Lung (tissue), 17 donors: ENCODE measurements at places on chromosomes 2 and 18. TPM values are rescaled to one million over a fixed set of nuclear protein-coding genes. Genes with fewer than 3 reads are reported as not detected.

- DNase-seq = no peak
Measured at GRCh38 chr2:11346023-11346482, 1.6 kb upstream of the ROCK2 start.

DNA sequence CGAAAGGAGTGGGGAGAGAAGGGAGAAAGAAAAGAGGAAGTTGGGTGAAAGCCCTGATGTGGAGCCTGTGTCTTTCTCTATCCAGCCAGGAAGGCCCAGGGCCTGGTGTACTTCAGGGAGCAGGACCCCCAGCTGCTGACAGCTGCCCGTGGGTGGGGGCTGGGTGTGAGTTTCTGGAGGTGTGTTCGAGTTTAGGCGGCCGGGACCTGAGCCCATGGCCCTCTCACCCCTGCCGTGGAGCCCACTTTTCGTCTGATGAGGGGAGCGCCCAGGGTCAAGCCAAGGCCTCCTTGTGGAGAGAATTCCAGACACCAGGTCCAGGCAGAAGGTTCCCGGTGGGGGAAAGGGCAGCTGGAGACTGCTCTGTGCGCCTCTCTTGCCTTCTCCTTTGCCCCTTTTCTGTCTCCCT lies 2.2 kb downstream of the SIX3 start:
- no peak for DNase-seq

DNA sequence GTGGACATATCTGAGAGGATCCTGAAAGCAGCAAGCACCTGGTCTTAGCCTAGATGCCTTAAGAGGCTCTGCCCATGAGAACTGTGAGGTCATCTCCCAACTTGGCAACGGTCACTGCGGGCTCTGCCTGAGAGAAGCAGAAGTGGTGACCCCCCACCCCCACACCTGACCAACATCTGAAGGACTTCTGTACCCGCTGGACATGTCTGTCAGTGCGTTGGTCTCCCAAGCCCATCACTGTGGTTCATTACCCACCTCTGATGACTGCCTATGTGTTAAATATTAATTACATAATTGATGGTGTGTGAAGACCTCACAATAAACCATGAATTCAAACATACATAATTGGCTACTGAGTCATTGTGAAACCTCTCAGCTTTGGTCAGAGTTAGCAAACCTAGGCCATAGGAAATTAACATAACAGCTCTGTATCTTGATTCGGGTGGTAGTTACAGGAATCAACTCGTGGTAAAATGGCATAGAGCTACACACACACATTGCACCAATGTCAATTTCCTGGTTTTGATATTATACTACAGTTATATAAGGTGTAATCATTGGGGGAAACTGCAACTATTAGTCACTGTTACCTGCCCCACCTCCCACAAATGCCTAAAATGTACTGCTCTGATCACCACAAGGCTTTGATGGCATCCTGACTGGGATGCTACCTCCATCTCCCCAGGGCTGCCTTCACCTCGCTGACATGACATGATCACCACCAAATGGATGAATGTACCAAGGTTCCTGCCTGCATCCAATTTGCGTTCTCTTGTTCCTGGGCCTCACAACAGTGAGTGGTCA lies 4.3 kb upstream of the GALNT1 start:
- no peak for DNase-seq

GRCh38 chr2:64637931-64638330 lies 15.8 kb downstream of the SERTAD2 start:
- DNase-seq = no peak

DNA sequence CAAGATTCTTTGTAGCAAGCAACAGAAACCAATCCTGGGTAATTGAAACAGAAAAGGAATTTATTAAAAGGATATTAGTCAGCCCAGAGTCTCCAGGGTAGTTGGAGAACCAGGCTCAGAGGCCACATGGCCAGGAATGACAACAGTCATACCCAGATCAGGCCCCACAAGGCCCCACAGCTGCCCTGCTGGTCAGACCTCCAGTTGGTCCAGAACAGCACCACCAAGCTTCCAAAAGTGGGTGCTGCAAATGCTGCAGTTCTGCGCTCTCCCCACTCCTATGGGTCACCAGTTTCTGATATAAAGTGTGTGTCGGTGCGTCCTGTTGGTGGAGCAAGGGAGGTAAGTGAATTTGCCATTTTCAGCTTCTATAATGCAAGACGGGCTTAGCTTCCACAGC lies 29.9 kb downstream of the KLHL29 start:
- DNase-seq = no peak

- no peak for DNase-seq
Measured at GRCh38 chr2:128457716-128458115, 139.0 kb upstream of the HS6ST1 start.

- no peak for DNase-seq
Measured at GRCh38 chr2:3689998-3690748, 13.2 kb upstream of the DCDC2C start.

DNA sequence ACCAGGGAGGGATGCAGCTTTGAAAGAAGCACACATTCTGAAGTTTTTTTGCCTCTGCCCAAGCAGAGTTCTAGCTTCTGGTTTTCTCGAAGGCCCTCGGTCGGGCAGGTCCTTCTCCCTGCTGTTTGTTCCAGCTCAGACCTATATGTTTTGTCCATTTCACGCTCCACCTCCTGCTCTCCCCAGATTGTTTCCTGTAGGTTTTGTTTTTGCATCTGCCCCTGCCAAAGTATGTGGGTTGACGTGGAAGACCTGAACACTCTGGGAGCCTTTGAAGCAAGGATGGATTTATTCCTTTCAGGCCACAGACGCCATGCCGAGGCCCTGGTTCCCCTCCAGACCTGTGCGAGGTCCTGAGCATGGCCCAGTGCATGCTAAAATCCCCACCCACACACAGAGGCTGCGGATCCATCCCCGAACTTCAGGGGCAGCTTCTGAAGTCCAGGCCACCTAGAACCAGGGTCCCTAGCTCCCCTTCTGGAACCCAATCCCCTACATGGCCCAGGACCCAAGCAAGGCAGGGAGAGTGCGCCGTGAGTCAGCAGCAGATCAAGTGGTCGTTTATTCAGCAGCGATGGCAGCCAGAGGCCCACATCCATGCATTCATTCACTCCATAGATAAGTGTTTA lies 205.4 kb downstream of the KLHL29 start:
- DNase-seq = no peak

GRCh38 chr2:233133239-233133638 lies 73.1 kb downstream of the INPP5D start:
- no peak for DNase-seq

DNA sequence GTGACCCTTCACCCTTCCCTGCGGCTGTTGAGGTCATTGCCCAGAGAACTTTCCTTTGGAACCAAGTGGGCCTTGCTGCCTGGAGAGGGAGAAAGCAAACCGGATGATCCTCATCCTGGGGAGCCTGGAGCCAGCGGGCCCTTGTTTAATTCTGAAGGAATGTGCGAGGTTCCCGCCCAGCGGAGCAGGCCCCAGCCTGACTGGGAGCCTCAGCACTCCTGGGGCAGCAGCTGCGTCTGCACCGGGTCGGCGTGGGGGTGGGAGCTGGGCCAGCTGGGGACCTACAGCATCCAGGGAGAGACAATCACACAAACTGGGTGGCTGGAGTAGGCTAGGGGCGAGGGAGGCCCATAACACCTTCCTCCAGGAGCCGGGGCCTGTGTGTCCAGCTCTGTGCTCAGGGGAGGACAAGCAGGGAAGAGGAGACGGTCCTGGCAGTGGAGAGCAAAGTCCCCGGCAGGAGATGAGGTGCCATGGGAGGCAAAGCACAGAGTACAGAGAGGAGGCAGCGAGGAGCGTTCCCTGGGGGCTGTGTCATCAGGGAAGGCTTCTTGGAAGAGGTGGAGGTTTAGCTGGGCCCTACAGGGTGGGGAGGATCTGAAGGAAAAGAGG lies 61.9 kb upstream of the HAAO start:
- peak; percentile 46 for DNase-seq

- DNase-seq = no peak
Measured at GRCh38 chr2:234674781-234675201, 177.9 kb upstream of the ARL4C start.

Gene CASP10
- 24.3 TPM for total RNA-seq

DNA sequence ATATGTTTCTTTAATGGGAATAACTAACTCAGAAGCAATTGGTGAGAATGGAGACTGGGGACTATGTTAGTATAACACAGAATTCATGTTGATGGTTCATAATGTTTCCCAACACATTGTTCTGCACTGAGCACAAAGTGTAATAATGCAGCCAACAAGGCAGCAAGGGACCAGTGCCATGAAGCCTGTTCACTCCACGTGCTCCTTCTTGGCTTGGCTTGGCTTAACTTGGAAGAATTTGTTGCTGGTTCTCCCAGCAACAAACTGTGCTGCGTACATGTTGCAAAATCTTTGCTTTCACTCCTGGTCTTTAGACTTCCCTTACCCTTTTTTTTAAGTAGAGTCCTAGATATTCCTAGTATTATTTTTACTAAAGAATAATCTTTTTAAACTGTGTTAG lies 129.7 kb downstream of the MAP3K20 start:
- DNase-seq = peak; percentile 91

- no peak for DNase-seq
Measured at GRCh38 chr2:74390606-74391005, 10.5 kb upstream of the DCTN1 start.

DNA sequence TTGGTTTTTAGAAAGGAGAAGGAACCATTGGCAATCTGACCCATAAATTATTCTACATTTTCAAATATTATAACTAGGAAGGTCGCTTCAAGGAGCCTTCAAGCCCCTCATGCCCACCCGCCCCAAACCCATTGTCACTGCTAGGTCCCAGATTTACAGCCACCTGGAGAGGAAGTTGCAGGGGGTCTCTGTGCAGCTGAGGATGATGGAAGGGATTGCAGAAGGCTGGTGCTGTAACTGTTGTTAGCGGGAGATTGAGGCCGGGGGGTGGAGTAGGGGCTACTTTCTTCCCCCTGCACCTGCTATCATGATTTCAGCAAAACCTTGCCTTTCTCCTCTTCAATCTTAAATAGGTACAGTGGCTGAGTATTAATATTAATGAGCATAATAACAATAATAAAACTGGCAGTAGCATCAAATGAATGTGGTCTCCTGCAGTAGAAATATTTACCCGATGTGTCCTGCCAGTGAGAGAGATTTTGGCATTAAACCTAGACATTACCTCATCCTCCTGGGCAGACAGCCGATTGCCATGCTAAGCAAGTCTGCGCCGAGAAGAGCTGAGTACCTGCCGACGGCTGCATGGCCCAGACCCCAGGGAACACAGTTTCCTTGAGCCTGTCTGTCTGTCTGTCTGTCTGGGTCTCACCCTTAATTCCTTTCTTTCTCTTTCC lies 225.4 kb downstream of the FAM210A start:
- DNase-seq = peak; percentile 61
